ENCODE measurements at places on chromosomes 12 and 14. TPM values are rescaled to one million over a fixed set of nuclear protein-coding genes. Genes with fewer than 3 reads are reported as not detected.

DIO3 gene
- total RNA-seq, result not detected

DPPA3 gene
- not detected for total RNA-seq

DHRS2 gene
- not detected for total RNA-seq

CPM gene
- 11.4 TPM for total RNA-seq

NKX2-8 gene
- total RNA-seq, result not detected

PRB2 gene
- not detected for total RNA-seq

ZNF10 gene
- 9.5 TPM for total RNA-seq

CLEC14A gene
- 27.9 TPM for total RNA-seq

SIX4 gene
- total RNA-seq, result 0.77 TPM

- H3K36me3 ChIP-seq, result no peaks in the 10 kb centered on the region
- H3K27ac ChIP-seq, result no peak overlapping the region
- H3K27me3 ChIP-seq, result no peaks in the 10 kb centered on the region
- no peak overlapping the region for H3K4me3 ChIP-seq
- no peaks in the 10 kb centered on the region for H3K4me1 ChIP-seq
- DNase-seq, result no peak
Observed at GRCh38 chr12:67617629-67618028, 30.9 kb upstream of the DYRK2 start.

DNA sequence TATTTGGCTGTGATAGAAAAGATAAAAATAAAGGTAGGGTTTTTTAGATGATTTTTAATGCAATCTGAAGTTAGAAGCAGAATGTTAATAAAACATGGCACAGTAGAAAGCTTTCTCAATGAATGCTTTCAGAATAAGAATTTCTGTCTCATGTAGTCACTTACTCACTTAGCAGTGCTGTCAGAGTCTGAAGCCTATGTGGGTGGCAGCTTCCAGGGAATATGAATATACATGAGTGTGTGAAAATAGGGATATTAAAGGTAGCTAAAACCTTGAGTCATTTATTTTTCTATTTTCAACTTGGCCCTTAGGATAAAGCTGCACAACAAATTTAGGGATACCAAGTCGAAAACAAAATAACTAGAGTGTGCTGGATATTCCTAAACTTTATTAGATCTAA lies 427.9 kb downstream of the AEBP2 start:
- no peak for DNase-seq
- no peak overlapping the region for H3K4me3 ChIP-seq

GRCh38 chr12:54337854-54338650 lies 13.1 kb downstream of the COPZ1 start:
- no peak overlapping the region for H3K4me3 ChIP-seq
- peak overlapping the region; percentile 67 for H3K27ac ChIP-seq
- H3K27me3 ChIP-seq, result no peaks in the 10 kb centered on the region
- H3K4me1 ChIP-seq, result peaks cover 57% of the 10 kb centered on the region

- no peaks in the 10 kb centered on the region for H3K36me3 ChIP-seq
- H3K27me3 ChIP-seq, result no peaks in the 10 kb centered on the region
Observed at GRCh38 chr12:45418520-45418919, 202.6 kb downstream of the ANO6 start.
